Anterior cingulate cortex (tissue), 58 donors: ENCODE measurements at places on chromosomes 5 and 9.

DNA sequence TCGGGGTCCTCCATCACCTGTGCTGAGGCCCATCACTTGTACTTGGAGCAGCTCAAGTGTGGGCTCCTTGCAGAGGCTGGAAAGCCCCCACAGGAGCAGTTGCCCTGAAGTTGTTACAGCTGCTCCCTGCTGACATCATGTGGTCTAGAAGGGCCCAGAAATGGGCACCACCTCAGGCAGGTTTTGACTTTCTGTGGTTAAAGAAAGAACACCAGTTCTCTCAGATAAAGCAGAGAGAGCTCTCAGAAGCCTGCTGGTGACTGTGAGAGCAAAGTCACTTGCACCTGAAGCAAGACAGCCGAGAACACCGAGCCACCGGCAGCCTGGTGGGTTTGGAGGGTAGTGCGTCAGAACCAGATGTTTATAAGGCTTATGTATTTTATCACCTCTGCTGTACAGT lies 70.4 kb downstream of the MVB12B start:
- DNase-seq = no peak

DNA sequence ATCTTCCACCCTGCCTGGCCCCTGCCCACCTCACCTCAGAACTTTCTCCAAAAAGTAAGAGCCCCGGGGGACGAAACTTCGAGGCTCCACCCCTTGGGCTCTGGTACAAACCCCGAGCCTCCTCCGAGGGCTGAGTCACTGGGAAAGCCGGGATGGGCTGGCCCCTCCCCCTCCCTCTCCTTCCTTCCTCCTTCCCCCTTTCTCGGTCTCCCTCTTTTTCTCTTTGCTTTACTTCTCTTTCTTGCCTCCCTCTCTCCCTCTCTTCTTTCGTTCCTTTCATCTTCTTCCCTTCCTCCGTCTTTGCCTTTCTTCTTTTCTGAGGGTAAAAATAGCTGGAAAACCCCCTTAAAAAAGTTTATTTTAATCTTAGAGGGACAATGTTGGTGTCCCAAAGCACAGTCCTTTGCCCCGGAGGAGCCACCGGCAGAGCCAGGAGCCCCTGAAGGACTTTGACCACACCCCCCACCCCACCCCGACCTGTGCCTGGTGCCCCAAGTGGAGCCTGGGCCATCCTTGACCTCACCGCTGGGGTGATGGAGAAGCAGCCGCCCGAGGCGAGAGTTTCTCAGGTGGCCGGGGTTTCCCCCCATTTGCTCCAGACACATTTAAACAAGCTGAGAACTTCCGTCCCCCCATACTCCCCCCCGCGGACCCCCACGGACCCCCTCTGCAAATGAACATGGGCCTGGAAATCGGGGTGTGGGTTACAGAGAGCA lies 5.7 kb upstream of the NOTCH1 start:
- no peak for DNase-seq

DNA sequence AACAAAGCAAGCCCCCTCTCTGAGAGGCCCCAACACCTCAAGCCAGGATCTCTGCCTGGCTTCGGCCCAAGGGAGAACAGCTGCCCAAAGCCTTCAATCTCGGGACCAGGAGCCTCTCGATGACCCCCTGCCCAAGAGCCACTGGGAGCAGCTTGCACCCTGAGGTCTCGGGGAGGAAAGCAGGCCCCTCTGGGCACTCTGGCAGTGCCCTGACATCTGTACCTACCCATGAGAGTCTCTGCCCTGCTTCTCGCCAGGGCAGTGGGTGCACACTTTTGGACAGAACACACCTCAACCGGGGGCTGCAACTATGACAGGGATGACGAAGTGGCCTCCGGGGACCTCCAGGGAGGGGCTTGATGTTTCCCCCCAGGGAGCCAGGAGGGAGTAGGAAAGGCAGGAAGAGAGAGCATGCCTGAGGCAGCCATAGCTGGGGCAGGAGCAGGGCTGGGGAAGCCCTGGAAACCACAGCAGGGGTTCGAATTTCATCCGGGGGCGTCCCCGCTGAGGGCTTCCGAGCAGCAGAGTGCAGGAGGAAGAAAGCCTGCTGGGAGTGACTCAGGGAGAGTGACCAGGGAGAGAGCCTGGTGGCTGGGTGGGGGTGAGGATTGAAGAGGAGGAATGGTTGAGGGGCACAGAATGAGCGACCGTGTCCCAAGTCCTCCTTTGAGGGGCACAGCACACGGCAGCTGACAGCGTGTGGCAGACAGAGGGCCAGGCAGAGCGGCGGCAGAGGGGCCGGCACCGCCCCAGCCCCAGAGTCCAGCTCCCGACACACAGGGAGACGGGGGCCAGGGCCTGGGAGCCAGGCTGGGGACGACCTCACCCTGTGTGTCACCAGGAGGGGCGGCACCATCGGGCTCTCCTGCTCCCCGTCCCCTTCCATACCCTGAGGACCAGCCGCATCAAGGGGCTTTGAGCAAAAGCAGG lies 1.8 kb downstream of the LPCAT1 start:
- DNase-seq = no peak

GRCh38 chr5:171420431-171421241 lies 1.2 kb downstream of the FGF18 start:
- DNase-seq = peak; percentile 29

- no peak for DNase-seq
Observed at GRCh38 chr5:171632616-171633015, 153.0 kb upstream of the SMIM23 start.

- no peak for DNase-seq
Observed at GRCh38 chr9:95513711-95514110, 3.1 kb downstream of the PTCH1 start.
